CD8-positive, alpha-beta memory T cell (primary cell): ENCODE measurements at places on chromosomes 2 and 18.

- no peak for DNase-seq
- no peaks in the 10 kb centered on the region for H3K27me3 ChIP-seq
- no peak overlapping the region for H3K27ac ChIP-seq
- no peak overlapping the region for H3K4me3 ChIP-seq
- no peaks in the 10 kb centered on the region for H3K4me1 ChIP-seq
Observed at GRCh38 chr2:9895669-9896590, 52.7 kb downstream of the TAF1B start.

DNA sequence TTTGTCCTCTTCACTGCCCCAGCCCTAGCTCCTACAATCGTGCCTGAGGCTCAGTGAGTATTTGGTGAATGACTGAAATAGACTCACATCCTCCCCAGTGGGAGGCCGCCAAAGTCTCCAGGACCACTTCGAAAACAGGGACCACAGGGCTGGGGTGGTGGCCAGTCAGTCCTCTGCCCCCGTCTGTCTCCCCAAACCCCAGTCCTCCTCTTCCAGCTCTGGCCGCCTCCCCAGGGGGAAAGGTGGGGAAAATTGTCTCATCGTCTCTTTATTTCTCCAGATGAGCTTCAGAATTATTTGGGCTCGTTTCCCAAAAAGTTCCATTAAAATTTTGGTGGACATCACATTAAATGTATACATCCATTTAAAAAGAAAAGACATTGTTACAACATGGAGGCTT, 43.5 kb downstream of the NPPC start:
- H3K27ac ChIP-seq = no peak overlapping the region
- H3K4me3 ChIP-seq = no peak overlapping the region
- no peaks in the 10 kb centered on the region for H3K4me1 ChIP-seq
- DNase-seq = no peak
- no peaks in the 10 kb centered on the region for H3K36me3 ChIP-seq

DNA sequence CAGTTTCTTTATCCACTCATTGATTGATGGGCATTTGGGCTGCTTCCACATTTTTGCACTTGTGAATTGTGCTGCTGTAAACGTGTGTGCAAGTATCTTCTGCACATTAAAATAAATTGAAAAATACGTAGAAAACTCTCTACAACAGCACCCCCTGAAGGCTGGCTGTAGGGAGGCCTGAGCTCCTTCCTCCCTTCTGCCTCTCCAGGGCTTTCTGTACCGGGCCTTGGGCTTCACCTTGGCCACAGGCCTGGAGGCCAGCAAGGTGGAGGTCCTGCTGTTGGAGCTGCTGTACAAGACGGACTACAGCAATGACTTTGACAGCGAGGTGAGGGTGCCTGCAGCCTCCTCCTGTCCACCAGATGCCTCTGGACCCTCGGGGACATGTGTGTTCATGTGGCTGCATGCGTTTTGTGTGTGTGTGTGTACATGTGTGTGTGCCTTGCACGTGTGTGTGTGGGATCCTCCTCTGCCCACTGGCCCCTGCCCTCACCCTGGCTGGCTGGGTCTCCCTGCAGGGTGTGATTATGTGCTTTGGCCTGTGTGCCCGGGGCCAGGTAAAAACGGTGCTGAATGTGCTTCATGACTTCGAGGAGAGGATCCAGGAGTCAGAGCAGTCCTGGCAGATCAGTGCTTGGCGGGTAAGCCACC, 29.2 kb downstream of the MROH2A start:
- no peak overlapping the region for H3K27ac ChIP-seq
- H3K4me1 ChIP-seq = no peaks in the 10 kb centered on the region
- no peak for DNase-seq
- no peak overlapping the region for H3K4me3 ChIP-seq
- H3K27me3 ChIP-seq = peaks cover 5% of the 10 kb centered on the region

DNA sequence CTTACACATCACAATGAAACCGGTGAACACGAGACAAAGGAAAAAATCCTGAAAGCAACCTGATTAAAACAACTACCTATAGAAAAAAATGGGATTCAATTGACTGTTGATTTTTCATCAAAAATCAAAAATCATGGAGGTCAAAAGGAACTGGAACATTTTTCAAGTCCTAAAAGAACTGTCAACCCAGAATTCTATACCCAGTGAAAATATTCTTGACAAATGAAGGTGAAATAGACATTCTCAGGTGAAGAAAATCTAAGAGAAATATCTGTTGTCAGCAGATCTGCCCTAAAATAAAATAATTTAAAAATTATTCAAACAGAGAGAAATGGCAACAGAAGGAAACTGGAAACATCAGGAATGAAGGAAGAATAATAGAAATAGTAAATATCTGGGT, 38.9 kb downstream of the GAREM1 start:
- no peaks in the 10 kb centered on the region for H3K4me1 ChIP-seq
- no peak for DNase-seq
- no peak overlapping the region for H3K27ac ChIP-seq
- H3K4me3 ChIP-seq = no peak overlapping the region

DNA sequence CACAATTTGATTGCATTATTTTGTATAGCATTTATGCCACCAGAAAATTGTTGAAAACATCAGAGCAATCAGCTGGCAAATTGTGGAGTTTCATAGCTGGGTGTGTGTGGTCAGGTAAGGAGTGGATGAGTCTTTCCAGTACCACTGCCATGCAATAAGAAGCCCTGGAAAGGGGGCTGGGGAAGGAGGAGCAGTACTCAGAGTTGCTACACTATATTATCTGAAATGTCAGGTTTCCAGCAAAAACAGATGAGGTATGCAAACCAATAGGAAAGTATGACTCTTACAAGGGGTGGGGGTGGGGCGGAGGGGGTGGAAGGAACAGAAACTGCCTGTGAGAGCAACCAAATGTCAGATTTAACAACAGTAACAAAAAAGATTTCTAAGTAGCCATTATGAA, 112.2 kb downstream of the SOS1 start:
- no peaks in the 10 kb centered on the region for H3K4me1 ChIP-seq
- H3K27ac ChIP-seq = no peak overlapping the region
- DNase-seq = no peak
- no peaks in the 10 kb centered on the region for H3K27me3 ChIP-seq
- H3K36me3 ChIP-seq = peaks cover 42% of the 10 kb centered on the region

GRCh38 chr2:16134436-16135165, 194.3 kb downstream of the MYCN start:
- H3K4me1 ChIP-seq = no peaks in the 10 kb centered on the region
- no peak overlapping the region for H3K27ac ChIP-seq
- no peak for DNase-seq
- H3K27me3 ChIP-seq = no peaks in the 10 kb centered on the region
- H3K36me3 ChIP-seq = no peaks in the 10 kb centered on the region

- no peaks in the 10 kb centered on the region for H3K4me1 ChIP-seq
- H3K36me3 ChIP-seq = no peaks in the 10 kb centered on the region
Observed at GRCh38 chr2:207490441-207490840, 39.3 kb upstream of the CREB1 start.

- no peak overlapping the region for H3K27ac ChIP-seq
- H3K4me1 ChIP-seq = no peaks in the 10 kb centered on the region
- H3K27me3 ChIP-seq = no peaks in the 10 kb centered on the region
- DNase-seq = no peak
Observed at GRCh38 chr2:148201075-148202004, 180.4 kb downstream of the MBD5 start.

DNA sequence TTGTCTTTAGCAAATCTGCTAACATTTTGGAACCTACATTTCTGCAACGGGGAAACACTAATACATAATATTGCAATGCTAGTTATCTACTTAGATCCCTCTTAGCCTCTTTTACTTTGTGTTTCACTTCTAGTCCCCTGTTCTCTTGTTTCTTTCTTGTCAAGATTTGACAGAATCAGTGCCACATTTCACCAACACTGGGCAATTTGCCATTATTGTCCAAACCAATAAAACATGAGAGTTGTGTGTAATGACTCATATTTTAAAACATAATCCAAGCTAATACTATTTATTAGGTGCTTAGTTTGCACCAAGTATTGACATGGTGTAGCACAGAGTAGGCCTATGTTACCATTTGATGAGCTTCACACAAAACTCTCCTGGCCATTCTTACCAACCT, 33.7 kb upstream of the ACVR1C start:
- no peak for DNase-seq
- no peak overlapping the region for H3K4me3 ChIP-seq
- no peaks in the 10 kb centered on the region for H3K36me3 ChIP-seq

DNA sequence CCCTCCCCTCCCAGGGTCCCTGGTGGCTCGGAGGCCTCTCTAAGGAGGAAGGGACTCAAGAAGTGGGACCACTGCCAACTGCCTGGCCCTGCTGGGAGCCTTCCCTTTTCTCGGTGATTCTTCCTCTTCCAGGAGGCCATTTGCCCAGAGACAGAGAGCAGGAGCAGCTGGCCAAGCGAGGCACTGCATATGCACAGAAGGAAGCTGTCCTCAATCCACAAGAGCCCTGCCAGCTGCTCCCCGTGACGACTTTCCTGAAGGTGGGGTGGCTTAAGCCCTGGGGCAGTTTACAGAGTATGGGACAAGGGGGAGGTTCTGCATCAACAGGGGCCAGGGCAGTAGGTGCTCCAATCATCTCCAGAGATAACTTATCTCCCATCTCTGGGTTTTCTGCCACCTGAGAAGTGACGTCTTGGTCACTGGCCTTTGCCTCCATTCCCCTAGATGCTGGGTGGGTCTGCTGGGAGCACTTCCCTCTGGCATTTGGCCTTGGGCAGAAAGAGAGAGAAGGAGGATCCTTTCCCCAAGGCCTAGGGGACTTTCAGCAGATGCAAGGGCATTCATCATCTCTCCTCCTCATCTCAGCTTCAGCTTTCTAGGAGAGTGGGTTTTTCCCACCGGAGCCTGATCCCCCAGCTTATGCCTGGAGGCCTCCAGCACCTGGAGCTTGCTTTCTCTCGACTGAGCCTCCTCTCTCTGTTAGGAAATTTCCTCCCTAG, 28.5 kb downstream of the CIB4 start:
- peaks cover 15% of the 10 kb centered on the region for H3K4me1 ChIP-seq
- H3K36me3 ChIP-seq = no peaks in the 10 kb centered on the region
- H3K27ac ChIP-seq = no peak overlapping the region
- H3K27me3 ChIP-seq = no peaks in the 10 kb centered on the region
- no peak for DNase-seq

DNA sequence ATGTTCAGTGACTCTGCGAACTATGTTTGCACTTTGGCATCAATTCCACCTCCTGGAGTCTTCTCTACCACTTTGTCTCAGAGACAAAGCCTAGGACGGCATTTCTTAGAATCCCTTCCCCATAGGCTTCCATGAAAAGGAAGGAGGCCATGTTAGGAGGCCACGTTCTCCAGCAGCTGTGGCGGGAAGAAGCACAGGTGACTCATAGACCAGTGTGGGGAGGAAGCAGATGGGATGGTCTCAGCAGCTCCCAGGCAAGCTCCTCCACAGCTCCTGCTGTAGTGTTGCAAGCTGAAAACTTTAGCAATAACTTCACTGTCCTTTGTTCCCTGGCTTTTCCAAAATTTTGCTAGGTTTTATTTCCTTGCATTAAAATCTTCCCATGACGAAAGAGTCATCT, 781.3 kb upstream of the ID2 start:
- H3K27me3 ChIP-seq = no peaks in the 10 kb centered on the region
- H3K27ac ChIP-seq = no peak overlapping the region
- no peak for DNase-seq
- H3K4me3 ChIP-seq = no peak overlapping the region
- H3K36me3 ChIP-seq = no peaks in the 10 kb centered on the region

GRCh38 chr2:19219060-19219459, 139.4 kb downstream of the OSR1 start:
- DNase-seq = no peak
- H3K36me3 ChIP-seq = no peaks in the 10 kb centered on the region
- H3K27ac ChIP-seq = no peak overlapping the region

DNA sequence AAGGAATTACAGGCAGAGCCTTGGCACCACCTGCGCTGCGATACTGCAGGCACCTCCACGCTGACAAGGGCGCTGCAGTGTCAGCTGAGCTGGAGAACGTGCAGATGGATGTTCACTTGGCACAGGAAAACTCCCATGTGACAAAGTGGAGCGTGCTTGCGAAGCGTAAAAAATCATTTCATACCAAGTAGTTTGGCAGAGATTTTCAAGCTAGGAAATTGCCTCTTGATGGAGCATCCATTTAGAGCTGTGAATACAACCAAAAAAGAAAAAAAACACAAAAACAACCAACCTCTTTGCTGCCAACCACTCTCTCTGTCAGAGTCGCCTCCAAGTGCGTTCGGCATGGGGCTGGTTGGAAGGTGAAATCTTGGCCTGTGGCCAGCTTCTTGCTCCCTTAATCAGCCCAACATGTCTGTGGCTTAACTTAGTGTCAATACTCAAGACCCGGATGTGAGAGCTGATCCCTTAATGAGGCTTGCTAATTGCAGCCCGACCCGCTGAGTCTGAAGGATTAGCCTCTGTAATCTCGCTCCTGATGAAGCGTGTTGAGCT, 38.1 kb downstream of the ACOXL start:
- no peaks in the 10 kb centered on the region for H3K27me3 ChIP-seq
- DNase-seq = no peak
- no peak overlapping the region for H3K4me3 ChIP-seq
- no peaks in the 10 kb centered on the region for H3K4me1 ChIP-seq
- no peak overlapping the region for H3K27ac ChIP-seq
- H3K36me3 ChIP-seq = no peaks in the 10 kb centered on the region

DNA sequence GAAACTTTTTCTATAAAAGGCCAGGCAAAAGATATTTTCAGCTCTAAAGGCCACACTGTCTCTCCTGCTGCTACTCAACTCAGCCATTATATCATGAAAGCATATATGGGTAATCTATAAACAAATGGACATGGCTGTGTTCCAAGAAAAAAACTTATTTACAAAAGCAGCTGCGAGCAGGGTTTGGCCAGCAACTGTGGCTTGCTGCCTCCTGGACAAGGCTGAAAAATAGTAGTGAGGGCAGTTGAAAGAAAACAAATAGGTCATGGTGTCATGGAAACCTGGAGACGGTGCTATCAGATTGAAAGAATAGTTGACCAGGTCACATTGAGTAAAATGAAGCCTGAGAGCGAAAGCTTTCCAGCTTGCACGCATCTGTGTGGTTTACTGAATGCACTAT, 89.2 kb upstream of the LRATD1 start:
- H3K27ac ChIP-seq = no peak overlapping the region
- H3K27me3 ChIP-seq = no peaks in the 10 kb centered on the region
- no peak for DNase-seq

- H3K4me3 ChIP-seq = no peak overlapping the region
- DNase-seq = no peak
- H3K27ac ChIP-seq = no peak overlapping the region
- H3K4me1 ChIP-seq = no peaks in the 10 kb centered on the region
- H3K27me3 ChIP-seq = no peaks in the 10 kb centered on the region
Observed at GRCh38 chr2:23412556-23413155, 27.7 kb downstream of the KLHL29 start.

GRCh38 chr2:119372778-119373568, 6.2 kb downstream of the DBI start:
- no peak for DNase-seq
- H3K27me3 ChIP-seq = no peaks in the 10 kb centered on the region
- H3K27ac ChIP-seq = no peak overlapping the region
- no peak overlapping the region for H3K4me3 ChIP-seq
- H3K36me3 ChIP-seq = peaks cover 23% of the 10 kb centered on the region

- H3K27ac ChIP-seq = no peak overlapping the region
- no peaks in the 10 kb centered on the region for H3K4me1 ChIP-seq
- H3K4me3 ChIP-seq = no peak overlapping the region
- no peak for DNase-seq
- H3K36me3 ChIP-seq = no peaks in the 10 kb centered on the region
Observed at GRCh38 chr2:71833855-71834560, 313.7 kb downstream of the CYP26B1 start.
